Activated CD4-positive, alpha-beta T cell treated with anti-CD3 and anti-CD28 coated beads, Interleukin-2, amount 50 U/mL, for 1 hour (primary cell): ENCODE measurements at places on chromosomes 13 and 19.
A peak's percentile ranks its signal among the peaks of the same experiment; 100 is the strongest.

DNA sequence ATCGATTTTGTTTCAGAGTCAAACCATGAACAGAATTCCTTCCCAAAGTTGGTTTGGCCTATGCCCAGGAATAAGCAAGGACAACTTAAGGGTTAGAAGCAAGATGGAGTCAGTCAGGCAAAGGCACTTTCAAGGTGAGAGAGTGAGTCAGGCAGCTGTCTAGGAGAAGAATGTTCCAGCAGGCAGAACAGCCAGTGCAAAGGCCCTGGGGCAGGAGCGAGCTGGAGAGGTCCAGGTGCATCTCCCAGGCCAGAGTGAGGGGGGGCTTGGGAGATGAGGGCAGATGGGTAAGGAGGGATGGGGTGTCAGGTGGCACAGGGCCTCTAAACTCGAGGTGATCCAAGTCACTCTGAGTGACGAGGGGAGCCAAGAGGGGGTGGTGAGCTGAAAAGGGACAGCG is 9.2 kb upstream of the GRWD1 start:
- DNase-seq, result no peak

DNA sequence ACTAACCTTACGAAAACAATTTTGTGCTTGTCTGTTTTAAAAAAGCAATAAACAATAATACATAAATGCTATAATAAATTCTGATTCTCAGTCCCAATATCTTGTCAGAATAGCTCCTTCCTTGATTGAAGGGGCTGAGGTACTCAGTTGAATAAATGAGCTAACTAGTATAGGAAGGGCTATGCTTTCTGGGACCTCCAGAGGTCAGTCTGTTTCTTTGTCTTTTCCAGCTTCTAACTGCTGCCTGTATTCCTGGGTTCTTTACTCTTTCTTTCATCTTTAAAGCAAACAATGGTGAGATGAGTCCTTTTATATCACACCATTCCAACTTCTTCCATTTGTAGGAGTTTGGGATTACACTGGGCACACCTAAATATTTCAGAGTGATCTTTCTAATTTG is 1297.0 kb upstream of the ATXN8OS start:
- no peak for DNase-seq

DNA sequence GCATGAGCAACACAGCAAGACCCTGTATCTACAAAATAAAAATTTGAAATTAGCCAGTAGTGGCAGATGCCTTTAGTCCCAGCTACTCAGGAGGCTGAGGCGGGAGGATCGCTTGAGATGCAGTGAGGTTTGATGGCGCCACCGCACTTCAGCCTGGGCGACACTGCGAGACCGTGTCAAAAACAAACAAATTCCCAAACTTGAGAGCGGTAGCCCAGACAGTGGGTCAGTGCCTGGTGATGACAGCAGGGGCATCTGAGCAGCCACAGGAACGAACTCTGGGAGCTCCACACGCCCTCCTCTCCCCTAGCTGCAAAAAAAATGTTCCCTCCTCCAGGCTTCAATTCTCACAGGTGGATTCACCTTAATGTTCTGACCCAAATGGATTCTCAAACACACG is 14.1 kb downstream of the ZNF490 start:
- DNase-seq, result no peak

DNA sequence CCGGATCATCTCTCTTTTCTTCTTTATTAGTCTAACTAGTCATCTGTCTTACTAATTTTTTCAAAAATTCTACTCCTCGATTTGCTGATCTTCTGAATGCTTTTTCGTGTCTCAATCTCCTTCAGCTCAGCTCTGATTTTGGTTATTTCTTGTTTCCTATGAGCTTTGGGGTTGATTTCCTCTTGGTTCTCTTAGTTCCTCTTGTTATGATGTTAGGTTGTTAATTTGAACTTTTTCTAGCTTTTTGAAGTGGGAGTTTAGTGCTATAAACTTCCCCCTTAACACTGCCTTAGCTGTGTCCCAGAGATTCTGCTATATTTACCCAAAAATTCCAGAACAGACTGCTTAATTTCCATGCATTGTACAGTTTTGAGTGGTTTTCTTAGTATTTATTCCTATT is 3.4 kb downstream of the FCAR start:
- DNase-seq, result no peak

DNA sequence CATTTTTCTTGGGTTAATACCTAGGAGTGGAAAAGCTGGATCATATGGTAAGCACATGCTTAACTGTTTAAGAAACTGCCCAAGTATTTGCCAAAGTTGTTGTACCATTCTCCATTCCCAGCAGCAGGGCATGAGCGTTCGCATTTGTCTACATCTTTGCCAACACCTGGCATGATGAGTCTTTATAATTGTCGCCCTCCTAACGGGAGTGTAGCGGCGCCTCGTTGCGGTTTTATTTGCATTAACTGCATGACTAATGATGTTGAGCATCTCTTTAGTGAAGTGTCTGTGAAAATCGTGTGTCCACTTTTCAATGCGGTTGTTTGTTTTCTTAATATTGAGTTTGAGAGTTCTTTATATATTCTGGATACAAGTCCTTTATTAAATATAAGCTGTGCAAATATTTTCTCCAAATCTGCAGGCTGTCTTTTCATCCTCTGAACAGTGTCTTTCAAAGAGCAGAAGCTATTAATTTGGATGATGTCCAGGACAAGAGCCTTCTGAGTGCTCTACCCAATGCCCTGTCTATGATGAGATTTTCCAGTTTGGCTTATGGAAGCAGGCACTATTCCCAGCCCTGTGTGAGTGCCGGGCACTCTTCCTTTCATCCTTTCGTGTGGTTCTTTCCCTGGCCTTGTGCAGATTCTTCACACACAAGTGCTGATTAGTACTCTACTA is 202.0 kb downstream of the FOXO1 start:
- no peak for DNase-seq

- no peak for DNase-seq
Measured at GRCh38 chr13:113272031-113272430, 25.0 kb upstream of the LAMP1 start.

- DNase-seq, result no peak
Measured at GRCh38 chr19:34356875-34357274, 8.1 kb upstream of the GPI start.

GRCh38 chr13:112254061-112254818 is 121.9 kb upstream of the SPACA7 start:
- DNase-seq, result no peak

GRCh38 chr13:66887088-66887487 is 343.0 kb downstream of the PCDH9 start:
- DNase-seq, result no peak

GRCh38 chr13:20825477-20825875 is 51.7 kb upstream of the EEF1AKMT1 start:
- DNase-seq, result no peak

- DNase-seq, result peak; percentile 49
Measured at GRCh38 chr13:110412132-110412914, 105.2 kb downstream of the COL4A2 start.

- DNase-seq, result no peak
Measured at GRCh38 chr19:33868788-33869412, 72.2 kb downstream of the KCTD15 start.

GRCh38 chr13:110944121-110944967 is 29.5 kb upstream of the ANKRD10 start:
- DNase-seq, result peak; percentile 6

- DNase-seq, result peak; percentile 55
Measured at GRCh38 chr19:47305309-47305751, 4.3 kb upstream of the C5AR1 start.

DNA sequence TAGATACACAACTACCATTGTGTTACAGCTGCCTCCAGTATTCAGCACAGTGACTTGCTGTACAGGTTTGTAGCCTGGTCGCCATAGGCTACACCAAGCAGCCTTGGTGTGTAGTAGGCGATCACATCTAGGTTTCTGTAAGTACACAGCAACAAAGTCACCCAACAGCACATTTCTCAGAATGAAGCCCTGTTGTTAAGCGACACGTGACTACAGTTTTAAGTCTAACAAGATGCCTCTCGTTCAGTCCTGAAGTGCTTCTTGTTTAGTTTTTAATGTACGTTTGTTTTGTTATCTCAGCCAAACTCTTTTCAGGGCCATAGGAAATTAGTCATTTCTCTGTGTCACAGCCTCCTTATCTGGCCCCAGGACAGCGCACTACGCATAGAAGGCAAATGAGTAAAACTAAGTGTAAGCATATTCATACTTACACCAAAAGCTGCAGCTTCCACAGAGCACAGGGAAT is 50.0 kb upstream of the GPR183 start:
- DNase-seq, result no peak

DNA sequence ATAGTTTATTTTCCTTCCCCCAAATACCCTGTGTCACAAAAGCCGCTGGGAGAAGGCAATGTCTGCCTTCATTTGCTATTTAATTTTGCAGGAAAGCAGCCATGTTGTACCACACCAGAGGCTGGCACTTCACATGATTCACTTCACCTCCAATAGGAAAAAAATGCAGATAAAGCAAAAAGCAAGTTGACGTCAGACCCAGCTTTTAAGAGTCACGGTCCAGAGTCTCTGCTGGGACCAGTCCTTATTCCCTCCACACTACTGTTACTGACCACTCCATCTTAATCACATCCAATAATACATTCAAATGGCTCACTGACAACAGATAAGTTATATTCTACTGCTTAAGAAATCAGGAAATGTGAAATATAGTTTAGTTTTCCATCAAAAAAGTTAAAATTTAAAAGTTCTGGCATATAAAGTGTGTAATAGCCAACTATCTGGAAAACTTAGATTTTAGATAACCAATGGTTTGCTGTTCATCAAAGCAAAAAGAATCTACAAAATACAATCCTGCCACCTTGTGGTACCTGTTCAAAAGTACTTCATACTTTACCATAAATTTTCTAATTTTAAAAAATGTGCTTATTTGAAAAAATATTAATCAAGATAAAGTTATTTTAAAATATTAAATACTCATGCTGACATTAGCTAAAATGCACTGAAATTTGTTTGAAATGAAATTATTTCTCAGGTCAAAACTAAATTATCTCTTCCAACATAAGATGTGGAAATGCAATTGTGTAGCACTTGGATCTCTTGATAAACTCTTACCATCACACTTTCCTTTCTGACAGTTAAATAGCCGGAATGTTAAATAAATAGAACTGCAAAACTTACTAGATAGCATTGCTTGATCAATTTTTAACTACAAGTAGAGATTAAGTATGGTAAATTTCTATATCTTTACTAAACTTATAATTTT is 97.3 kb downstream of the SERP2 start:
- no peak for DNase-seq

GRCh38 chr19:7326105-7326877 is 22.4 kb upstream of the ARHGEF18 start:
- peak; percentile 29 for DNase-seq

DNA sequence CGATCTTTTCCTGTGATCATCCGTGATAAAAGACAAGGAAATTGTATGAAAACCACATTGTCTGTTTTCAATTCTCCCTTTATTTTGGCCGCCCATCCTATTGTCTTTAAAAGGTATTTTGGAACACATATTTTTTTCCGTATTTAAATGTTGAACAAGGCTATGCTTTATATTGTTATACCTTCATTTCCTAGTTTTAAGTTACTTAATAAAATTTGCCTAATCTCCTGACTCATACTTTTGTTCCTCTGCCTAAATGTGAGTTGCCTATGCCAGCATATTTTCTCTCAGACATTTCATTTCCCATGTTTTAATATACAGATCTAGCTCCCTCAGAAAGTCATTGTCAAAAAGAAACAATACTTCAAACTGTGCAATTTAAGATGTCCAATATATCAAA is 104.2 kb downstream of the SLITRK6 start:
- no peak for DNase-seq

GRCh38 chr13:20465218-20465879 is 60.3 kb downstream of the CRYL1 start:
- DNase-seq, result no peak

DNA sequence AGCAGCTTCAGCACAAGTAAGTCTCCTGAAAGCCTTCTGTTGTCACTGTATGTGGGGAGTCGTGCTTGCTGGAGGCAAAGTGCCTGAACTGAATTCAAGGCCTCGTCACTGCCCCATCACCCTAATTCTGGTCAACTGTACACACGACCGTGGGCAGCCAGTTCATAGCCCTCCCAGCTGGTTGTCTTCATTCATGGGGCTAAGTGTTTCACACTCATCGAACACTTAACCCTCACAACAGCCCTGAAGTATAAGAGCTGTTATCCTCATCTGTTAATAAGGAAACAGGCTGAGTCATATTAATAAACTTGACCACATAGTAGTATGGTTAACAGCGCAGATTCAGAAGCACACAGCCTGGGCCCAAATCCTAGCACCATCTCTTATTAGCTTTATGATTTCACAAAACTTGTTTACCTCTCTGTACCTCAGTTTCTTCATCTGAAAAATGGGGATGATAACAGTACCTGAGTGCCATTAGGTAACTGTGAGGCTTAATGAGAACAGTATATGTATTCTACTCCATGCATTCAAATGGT is 66.7 kb downstream of the CDADC1 start:
- DNase-seq, result no peak
